ENCODE measurements at places on chromosomes 3 and 15.

DNA sequence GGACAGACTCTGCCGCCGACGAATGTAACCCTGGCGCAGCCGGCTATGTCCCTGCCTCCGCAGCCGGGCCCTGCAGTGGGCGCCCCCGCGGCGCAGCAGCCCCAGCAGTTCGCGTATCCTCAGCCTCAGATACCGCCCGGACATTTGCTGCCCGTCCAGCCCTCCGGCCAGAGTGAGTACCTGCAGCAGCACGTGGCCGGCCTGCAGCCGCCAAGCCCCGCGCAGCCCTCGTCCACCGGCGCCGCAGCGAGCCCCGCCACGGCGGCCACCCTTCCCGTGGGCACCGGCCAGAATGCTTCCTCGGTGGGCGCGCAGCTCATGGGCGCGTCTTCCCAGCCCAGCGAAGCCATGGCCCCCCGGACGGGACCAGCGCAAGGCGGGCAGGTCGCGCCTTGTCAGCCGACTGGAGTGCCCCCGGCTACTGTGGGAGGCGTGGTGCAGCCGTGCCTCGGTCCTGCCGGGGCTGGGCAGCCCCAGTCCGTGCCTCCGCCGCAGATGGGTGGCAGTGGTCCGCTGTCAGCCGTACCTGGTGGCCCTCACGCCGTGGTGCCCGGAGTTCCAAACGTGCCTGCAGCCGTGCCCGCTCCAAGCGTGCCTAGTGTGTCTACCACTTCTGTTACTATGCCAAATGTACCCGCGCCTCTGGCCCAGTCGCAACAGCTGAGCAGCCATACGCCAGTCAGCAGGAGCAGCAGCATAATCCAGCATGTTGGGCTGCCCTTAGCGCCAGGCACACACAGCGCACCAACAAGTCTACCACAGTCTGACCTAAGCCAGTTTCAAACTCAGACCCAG, 2.4 kb downstream of the TSC22D2 start:
- peak; percentile 72 for DNase-seq

- DNase-seq: no peak
Observed at GRCh38 chr15:98178861-98179260, 218.4 kb downstream of the ARRDC4 start.

DNA sequence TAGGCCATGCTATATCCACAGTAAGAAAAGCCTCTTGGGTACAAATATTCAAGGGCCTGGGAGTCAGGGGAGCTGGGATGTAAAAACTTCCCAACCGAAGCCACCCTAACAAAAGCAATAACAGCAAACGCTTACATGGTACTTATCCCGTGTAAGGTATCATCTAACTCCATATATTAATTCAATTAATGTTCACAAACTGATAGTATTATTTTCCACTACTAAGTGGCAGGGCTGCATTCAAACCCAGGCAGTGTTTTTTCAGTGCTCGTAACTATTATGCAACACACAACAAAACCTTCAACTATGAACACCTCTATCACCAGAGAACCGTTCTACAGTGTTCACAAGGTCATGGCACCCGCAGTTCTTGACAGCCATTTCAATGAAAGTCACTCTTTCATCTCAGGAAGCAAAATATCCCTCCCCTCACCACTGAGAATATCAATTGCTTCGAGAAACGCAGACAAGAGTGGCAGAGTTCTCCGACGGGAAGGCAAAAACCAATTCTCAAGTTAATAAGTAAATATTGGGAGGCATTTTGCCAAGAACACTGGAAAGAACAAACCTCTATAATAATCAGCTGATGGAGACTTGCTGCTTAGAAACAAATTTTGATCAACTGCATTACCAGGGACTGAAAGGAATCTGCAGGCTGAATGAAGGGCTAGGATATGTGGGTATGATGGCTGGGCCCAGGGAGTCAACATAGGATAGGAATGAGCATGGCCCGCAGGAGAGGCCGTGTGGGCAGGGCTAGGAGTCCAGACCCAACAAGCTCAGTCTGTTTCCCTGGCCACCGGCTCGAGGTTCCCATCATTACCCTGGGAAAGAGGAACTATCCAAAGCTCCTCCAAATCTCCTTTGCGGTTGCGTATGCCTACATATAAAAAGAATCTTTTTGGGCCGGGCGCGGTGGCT, 72.3 kb downstream of the XXYLT1 start:
- DNase-seq: no peak

DNA sequence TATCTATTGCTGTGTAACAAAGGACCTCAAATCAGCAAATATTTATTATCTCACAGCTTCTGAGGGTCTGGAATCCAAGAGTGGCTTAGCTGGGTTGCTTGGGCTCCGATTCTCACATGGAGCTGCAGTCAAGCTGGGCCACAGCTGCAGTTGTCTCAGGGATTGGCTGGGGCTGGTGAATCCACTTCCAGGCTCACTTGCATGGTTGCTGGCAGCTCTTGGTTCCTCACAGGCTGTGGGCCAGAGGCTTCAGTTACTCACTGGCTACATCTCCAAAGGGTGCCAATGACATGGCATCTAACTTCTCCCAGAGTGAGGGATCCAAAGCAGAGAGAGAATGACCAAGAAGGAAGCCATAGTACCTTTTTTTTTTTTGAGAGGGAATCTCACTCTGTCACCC, 13.9 kb upstream of the SYNM start:
- DNase-seq: no peak

- peak; percentile 66 for DNase-seq
Observed at GRCh38 chr3:195101001-195101583, 169.9 kb downstream of the XXYLT1 start.

DNA sequence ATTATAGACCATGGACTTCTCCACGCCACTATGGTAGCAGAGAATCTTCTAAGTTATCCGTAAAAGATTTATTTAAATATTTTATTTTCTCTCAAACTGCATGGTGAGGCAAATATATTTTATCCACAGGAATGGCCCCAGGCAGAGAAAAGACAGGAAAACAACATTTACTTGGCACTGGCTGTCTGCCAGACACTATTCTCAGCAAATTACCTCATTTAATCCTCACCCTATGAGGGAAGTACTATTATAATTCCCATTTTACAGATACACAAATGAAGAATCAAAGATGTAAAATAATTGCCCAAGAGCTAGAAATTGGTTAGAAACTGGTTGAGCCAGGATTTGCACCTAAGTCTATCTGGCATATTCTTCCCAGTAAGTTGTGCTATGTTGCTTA, 361.4 kb upstream of the IL12A start:
- no peak for DNase-seq

GRCh38 chr3:145900056-145900829, 260.7 kb downstream of the PLOD2 start:
- no peak for DNase-seq

DNA sequence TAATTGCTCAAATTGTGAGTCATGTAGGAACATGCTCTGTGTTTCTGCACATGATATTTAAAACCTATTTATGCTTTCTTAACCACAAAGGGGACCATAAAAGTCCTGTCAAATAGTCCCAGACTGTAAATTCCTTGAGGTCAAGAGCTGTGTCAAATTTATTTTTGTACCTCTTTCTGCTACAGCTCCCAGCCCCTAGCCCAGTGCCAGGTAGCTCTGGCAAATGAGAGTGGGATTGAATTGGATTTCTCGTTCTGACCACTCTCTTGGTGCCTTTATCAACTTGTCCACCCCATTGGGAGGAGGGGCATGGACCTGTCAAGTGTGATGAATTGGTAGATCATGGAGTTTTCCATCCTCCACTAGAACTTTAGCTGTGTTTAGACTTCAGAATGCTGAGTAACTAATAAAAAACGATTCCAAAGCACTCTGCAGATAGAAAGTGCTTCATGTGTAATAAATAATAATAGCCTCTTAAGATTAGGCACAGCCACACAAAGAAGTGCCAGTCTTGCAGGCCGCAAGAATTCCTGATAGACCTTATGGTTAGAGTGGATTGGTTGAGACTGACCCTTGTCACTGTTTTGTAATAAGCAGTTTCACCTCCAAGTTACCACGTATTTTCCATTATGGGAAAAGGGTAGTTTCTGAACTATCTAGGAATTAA, 120.4 kb downstream of the LPP start:
- no peak for DNase-seq

DNA sequence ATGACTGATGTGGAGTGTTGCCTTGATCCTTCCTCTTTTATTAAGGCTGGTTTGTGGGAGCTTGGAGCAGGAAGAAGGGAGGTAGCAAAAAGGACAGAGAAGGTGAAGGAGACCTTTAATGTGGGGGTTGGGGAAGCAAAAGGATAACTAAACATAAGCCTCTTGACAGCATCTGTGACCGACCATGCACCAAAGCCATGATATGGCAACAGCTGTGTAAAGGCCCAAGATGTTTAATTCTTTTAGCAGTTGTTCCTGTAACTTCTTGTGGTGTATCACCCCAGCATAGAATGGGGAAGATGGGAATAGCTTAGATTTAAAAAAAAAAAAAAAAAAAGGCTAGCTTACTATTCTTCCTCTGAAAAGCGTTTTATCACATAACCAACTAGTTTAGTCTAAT, 194.7 kb downstream of the KLHL25 start:
- no peak for DNase-seq

- DNase-seq: no peak
Observed at GRCh38 chr15:61184431-61184830, 44.7 kb downstream of the RORA start.

GRCh38 chr3:183731611-183732010, 34.0 kb downstream of the YEATS2 start:
- no peak for DNase-seq

- DNase-seq: no peak
Observed at GRCh38 chr15:50353251-50353974, 1.6 kb downstream of the GABPB1 start.

DNA sequence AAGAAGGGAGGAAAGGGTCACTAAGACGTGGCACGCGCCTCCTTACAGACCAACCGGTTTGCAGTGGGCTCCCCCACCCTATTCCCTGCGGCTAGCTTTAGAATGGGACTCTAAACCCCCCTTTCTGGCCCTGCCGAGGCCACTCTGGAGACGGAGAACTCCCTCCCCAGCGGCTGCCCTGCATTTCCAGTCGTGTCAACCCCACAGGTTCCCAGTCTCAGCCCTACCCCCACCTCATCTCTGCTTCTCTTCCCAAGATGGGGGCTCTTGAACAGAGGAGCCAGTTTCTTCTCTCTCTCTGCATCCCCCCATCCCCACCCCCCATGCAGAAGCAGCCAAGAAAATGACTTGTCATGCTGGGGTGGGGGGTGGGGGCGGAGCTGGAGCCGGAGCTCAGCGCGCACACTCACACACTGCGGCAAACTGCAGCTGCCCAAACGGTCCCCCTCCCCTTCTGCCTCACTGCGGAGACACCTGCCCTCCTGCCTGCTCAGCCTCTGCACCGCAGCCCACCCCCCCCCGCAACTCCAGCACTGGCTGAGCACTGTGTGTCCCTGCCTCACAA, 871 bp downstream of the MAP1A start:
- no peak for DNase-seq

- DNase-seq: no peak
Observed at GRCh38 chr3:134611516-134611915, 39.3 kb downstream of the KY start.

DNA sequence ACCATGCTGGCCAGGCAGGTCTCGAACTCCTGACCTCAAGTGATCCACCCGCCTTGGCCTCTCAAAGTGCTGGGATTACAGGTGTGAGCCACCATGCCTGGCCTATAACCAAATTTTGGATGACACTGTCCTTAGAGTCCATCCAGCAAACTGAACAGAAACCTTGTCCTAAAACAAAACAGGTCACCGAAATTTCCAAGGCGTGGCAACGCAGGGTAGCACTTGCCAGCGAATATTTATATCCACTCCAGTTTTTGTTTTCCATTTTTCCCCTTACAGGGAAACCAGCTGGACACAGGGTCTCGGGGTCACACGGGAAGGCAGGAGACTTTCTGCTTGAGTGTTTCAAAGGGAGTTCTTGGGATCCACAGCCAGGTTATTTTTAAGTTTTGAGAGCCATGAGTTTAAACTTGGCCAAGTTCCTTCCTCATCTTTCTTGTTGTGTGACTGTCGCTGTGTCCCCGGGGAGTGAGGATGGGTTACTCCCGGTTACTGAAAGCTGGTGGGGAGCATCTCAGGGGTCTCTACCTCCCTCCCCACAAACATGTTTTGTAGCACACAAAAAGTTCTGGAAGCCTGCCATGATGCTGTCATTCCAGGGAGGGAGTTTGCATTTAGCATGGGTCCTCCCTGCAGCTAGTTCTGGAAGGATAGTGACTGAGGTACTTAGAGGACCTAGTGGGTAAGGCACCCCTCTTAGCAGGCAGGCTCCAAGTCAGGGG, 12.6 kb downstream of the LIMD1 start:
- no peak for DNase-seq

DNA sequence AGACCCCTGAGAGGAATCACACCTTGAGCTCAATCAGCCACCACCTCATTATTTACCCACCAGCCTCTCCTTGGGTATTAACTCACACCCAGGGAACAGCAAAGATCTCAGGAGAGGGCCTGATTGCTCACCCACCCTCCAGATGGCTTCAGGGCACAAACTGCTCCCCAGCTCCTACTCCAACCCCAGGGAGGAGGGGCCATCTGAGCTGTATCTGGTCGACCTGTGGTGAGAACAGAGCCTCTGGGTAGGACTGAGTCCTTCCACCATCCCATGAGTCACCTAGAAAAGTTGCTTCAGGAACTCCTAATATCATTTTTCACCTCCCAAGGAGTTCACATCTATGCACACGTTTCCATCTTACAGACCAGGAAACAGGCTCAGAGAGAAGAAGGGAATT, 44.8 kb upstream of the HES1 start:
- DNase-seq: no peak

DNA sequence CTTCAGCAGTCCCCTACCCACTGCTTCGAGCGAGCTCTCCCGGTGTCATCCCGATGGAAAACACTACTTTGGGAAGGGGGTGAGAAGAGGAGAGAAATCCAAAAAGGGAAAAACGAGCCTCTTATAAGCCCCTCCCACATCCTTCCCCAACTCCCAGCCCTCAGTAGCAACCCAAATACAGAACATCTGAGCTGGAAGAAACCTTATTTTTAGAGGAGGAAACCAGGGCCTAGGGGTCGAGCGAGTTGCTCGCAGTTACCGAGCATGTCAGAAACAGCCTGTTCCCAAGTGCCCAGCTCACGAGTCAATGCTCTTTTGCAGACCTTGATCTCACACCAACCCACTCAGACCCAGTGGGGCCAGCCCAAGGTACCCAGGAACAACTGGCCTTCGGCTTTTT, 14.2 kb downstream of the RBPMS2 start:
- DNase-seq: no peak

- DNase-seq: no peak
Observed at GRCh38 chr3:38960953-38961622, 90.7 kb downstream of the SCN11A start.

- no peak for DNase-seq
Observed at GRCh38 chr3:10581251-10581650, 75.9 kb upstream of the ATP2B2 start.

- DNase-seq: no peak
Observed at GRCh38 chr3:103513003-103513402, 1078.2 kb downstream of the ZPLD1 start.

GRCh38 chr3:13022348-13023234, 50.6 kb downstream of the IQSEC1 start:
- DNase-seq: peak; percentile 87

Measured in suprapubic skin (tissue), 4 donors.